Stimulated activated CD4-positive, alpha-beta T cell treated with anti-CD3 and anti-CD28 coated beads, Interleukin-2, amount 100 ng/mL, for 4 hours (primary cell): ENCODE measurements at places on chromosomes 11 and 22.

- no peak for DNase-seq
These were observed 31.7 kb upstream of the TOP3B start for GRCh38 chr22:22014285-22014659.

GRCh38 chr22:23072077-23072910 lies 2.0 kb downstream of the GNAZ start:
- DNase-seq = no peak

GRCh38 chr11:67662835-67663531 lies 11.4 kb downstream of the ALDH3B2 start:
- DNase-seq = no peak

- no peak for DNase-seq
These were observed 11.6 kb downstream of the LMNTD2 start for GRCh38 chr11:548700-549603.

DNA sequence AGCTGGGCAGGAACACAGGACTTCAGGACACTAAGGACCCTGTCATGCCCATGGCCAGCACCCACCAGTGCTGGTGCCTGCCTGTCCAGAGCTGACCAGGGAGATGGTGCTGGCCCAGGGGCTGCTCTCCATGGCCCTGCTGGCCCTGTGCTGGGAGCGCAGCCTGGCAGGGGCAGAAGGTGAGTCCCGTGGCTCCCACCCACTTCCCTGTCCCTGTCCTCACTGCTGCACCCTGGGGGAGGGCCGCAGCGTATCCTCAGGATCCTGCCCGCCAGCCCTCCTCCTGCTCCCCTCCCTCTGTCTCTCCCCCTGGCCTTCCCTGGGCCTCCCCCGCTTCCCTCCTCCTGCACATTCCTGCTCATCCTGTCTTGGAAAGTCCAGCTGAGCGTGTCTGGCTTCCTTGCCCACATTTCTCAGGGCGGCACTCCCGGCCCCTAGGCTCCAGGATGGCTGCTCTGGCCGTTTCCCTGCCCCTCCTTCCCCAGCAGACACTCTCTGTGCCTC lies 8.7 kb downstream of the CSF2RB start:
- no peak for DNase-seq

GRCh38 chr11:2805388-2806056 lies 80.1 kb downstream of the CDKN1C start:
- no peak for DNase-seq

DNA sequence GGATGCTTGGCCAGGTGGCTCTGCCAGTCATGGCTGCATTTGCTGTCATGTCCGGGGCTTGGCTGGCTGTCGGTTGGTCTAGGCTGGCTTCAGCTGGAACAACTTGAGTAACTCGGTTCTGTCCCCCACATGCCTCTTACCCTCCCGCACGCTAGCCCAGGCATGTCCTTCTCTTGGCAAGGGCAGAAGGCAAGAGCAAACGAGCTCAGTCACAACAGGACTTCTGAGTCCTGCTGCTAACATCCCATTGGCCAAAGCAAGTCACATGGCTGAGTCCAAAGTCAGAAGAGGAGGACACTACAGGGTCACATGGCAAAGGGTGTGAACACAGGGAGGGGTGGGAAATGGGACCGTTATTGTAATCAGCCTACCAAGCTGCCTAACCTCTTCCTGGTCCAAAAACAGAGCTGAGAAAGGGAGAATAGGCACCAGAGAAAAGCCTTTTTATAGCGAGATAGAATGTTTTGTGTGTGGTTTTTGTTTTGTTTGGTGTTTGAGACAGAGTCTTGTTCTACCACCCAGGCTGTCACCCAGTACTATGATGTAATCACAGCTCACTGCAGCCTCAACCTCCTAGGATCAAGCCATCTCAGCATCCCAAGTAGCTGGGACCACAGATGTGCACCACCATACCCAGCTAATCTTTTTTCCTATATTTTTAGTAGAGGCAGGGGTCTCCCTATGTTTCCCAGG lies 81.9 kb downstream of the MN1 start:
- no peak for DNase-seq

- DNase-seq = no peak
These were observed 21.0 kb upstream of the UBASH3B start for GRCh38 chr11:122634501-122634900.

- DNase-seq = peak; percentile 38
These were observed 158.8 kb upstream of the NAV2 start for GRCh38 chr11:19553683-19554333.

- DNase-seq = no peak
These were observed 31.7 kb upstream of the GCAT start for GRCh38 chr22:37775785-37776638.

DNA sequence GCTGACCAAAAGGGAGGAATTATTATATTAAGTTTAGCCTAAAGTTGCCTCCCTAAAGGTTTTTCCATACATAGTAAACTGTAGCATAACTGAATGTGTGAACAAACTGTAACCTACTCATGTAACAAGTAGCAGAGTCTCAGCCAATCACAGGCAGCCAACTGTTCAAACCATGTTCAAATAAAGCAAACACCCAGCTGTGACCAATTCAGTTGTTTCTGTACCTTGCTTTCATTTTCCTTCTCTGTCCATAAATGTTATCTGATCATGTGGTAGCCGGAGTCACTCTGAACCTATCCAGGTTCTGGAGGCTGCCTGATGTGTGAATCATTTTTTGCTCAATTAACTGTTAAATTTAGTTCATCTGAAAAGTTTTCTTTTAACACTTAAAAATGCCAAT lies 373.5 kb downstream of the GUCY1A2 start:
- DNase-seq = no peak

GRCh38 chr11:16956538-16957153 lies 57.6 kb downstream of the PLEKHA7 start:
- DNase-seq = no peak

- no peak for DNase-seq
These were observed 583.5 kb upstream of the FAT3 start for GRCh38 chr11:91641153-91641552.

DNA sequence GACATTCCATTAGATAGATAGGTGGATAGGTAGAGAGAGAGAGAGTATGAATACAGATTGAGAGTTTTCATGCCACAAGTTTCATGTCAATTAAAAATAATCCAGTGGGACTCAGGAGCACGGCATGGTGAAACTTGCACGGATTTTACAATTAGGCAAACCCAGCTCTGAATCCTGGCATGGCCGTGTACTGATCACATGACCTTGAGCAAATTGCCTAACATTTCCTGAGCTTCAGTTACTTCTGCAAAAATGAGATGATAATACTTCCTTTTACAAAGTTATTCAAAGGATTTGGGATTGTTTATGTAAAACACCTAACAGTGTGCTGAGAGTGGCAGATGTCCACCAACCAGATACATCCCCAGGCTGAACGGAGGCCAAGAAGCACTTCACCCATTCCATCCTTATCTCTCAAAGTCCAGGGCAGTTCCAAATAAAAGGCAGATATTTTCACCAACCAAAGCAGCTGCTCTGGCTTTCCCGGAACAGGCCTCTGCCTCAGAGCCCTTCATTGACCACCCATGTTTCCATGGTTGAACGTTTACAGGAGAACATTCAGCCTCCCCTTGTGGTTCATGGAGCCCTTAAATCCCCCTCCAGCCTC lies 17.9 kb downstream of the APLNR start:
- DNase-seq = no peak

DNA sequence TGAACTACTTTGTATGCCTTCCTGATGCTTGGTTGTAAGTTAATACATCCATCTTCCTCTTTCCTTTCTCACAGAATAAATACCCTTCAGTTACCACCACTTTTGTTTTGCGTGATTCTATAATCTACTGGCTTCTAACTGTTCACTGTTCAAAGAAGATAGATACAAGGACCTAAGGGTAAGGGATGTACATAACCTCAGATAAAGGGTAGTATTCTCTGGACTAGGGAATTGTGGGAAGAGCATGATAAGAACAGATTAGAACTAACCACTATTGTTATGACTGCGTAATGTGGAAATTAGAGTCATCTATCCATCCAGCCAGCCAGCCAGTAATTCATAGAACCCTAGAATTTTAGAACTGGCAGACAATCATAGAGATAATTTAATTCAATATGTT lies 36.4 kb downstream of the MAP6 start:
- no peak for DNase-seq

DNA sequence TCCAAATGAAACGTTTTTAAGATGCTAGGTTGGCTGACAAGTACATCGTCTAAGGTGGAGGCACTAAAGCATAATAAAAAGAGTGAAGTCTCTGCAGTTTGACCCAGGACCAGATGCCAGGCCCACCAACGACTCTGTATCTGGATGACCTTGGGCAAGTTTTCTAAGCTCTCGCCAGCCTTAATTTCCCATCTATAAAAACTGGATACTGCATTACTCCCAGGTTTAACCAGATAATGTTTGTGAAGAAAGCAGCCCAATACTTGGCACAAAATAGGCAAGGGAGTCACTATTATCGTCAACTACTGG lies 49.0 kb downstream of the FAM83F start:
- no peak for DNase-seq

DNA sequence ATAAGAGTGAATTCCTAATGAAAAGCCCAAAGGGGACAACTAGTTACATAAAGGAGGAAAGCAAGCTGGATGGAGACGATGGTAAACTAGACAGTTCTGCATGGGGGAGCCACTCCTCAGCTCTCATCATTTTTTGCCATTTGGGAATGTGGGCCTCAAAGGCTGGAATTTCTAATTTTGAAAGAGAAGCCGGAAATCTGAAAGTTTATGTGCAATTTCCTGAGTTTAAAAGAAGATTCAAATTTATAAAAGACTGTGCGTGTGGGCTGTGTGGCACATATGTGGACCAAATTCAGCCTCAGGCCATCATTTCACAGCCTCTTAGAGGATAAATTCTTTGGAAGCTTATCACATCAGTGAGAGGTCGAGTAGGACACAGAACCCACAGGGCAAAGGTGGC lies 18.3 kb upstream of the CRY2 start:
- no peak for DNase-seq

DNA sequence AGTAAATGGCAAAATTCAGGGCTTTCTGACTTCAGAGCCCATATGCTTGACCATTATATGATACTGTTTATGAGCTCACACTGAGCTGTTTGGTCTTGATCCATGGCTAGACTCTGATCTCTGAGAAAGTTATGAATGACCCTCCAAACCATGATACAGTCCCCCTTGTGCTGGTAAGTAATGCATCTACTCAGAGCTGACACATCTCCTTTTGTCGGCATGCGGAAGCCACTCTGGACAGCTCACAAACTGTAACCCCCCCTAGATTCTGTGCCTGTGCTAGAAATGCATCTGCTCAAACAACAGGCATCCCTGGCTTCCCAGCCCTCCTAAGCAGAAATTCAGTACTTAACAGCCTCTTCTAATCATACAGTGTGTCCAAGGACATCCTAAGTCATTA lies 150.8 kb upstream of the RAG2 start:
- no peak for DNase-seq

DNA sequence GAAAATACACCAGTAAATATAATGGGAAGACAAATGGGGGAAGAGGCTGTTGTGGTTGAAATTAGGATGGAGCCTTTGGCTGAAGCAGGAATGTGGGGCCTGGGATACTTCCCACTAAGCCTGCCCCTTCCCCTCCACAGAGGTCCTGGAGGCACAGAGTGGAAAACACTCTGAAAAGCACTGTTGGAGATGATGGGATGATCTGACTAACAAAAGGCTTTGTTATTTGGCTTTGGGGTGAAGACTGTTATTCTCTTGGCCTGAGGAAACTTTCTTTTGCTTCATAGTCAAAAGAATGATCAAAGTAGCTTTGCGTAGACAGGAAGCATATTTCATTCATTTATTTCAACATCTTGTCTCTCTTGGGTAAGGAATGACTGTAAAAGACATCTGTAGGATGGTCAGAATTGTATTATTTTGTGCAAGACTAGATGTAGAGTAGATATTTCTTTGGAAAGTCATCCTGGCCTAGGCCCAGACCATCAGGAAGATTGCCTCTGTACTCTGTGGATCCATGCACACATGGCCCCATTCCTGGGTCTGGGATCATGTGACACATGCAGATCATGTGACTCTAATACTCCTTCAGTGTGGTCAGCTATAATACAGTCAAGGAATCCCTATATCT lies 111.4 kb downstream of the SPON1 start:
- no peak for DNase-seq
